ENCODE measurements at places on chromosomes 12 and 14.
A peak's percentile ranks its signal among the peaks of the same experiment; 100 is the strongest.

DNA sequence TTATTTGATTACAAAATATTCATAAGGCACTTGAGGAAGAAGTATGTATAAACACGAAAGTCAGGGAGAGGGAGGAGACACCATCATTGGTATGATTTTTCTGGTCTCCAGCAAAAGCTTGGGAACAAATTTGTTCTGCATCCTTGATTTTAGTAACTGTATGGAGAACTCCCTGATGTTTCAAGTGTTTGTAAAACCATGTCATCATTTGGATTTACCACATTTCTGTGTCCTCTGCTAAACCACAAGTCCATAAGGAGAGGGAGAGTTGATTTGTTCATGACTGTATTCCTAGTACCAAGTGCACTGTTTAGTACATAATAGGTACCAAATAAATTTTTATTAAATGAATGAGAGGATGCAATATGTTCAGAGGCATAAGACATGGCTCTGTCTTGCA is 181.1 kb downstream of the BTG1 start:
- no peak for DNase-seq

DNA sequence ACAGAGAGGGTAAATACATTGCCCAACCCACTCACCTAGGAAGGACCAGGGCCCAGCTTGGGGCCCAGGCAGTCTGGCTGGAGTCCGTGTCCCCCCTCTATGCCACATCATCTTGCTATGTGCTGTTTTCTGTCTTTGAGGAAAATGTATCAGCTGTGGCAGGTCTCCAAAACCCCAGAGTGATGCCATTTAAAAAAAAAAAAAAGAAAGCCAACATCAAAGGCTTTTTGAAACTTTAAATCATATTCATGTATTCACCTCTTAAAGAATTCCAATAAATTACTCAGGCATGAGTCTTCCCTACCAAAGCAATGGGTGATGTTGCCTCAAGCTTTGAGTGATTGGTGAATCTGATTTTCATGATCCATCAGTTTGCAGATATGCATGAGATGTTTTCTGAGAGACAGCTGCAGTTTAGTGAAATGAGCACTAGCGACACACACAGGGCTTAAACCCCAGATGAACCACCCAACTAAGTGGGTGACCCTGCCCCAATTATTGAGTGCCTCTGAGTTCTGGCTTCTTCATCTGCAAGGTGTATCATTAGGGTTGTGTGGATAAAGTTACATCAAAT is 6.1 kb downstream of the KRT81 start:
- DNase-seq = no peak

DNA sequence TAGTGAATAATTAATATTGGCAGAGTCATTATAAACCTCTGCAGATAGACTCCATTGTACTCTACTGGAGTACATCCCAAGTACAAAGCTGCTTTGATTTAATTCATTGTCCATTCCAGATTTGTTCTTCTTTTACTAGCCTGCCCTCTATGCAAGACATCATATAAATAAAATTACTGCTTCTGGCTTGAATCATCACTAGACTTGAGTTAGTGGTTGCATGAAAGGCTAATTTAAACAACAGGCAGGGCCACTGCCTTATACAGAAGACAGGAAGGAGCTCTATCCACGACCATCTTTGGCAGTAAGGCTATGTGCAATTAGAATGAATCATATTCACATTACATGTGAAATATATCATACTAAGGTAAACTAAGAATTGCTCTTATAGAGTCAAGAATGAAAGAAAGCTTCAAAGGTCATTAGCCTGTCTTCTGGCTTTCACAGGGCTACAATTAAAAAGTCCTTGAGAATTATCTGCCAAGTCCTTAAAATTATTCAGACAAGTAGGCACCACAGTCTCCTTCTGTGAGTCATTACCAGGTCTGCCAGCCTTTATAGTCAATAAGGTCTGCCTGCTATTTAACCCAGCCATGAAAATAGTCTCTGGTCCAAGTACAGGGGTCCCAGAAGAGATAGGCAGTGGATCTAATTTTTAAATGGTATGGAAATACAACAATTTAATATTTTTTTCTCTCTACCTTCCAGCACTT is 631.8 kb downstream of the TMTC2 start:
- no peak for DNase-seq

- no peak for DNase-seq
These were observed 57.0 kb upstream of the NPFF start for GRCh38 chr12:53564278-53564677.

DNA sequence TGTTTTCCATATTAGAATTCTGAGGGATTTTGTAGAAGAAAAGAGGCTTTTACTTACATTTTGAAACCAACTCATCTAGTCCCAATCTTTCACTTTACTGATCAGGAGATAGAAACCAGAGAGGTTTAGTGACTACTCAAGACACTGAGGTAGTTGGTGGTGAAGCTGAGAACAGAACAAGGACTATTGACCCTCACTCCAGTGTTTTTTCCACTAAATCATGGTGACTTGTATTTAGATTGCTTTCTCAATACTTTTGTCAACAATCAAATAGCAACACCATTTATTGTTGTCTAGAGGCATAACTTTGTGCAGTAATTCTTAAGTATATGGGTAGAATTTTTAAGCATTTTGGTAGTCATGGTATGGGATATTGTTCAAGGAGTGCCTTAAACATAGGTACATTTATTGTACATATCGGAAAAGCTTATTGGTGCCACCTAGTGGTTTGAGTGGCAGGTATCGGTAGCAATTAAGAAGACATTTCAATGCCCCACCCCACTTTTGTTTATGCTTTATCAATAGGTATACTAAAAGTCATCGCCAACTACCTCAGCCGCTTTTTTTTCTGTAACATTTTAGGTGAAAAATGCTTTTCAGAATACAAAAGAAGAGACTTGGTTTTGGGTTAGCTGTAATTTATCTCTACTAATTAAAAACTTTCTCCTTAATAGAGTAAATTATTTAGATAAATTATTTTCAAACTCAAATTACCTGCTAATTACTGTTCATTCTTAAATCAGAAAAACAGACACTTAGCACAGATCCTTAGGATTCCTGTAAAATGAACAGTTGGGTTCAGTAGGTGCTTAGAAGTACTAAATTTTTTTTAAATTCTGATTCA is 47.3 kb upstream of the PAWR start:
- DNase-seq = peak; percentile 27

- no peak for DNase-seq
These were observed 225.1 kb downstream of the DIO2 start for GRCh38 chr14:79986251-79986650.

GRCh38 chr14:71800878-71801277 is 131.4 kb upstream of the RGS6 start:
- DNase-seq = no peak

DNA sequence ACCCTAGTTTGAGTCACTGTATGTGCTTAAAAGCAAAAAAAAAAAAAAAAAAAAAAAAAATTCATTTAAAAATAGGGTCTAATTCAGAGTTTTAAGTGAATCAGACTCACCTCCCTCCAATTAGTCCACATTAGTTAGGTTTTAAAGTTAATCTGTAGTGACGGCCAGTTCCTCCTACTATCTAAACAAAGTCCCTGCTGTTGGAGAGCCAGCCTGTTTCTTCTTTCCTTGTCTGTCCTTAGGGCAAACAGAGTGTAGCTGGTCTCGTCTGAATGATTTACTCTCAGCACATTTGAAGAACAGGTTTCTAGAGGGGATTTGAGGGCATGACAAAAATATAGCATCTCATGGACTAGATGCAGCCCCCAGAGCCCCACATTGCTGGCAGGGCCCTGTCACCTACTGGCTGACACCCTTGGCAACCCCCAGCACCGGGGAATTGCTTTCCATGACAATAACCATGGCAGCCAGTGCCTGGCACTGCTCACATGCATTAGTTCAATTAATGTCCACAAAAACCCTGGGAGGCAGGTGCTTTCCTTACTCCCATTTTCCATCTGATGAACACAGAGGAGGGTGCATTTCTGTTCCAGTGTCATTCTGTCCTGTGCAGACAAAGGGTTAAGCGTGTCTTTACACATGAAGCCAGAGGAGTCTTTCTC is 138.3 kb downstream of the PLXNC1 start:
- no peak for DNase-seq

- DNase-seq = no peak
These were observed 18.9 kb downstream of the MNAT1 start for GRCh38 chr14:60753264-60754119.

DNA sequence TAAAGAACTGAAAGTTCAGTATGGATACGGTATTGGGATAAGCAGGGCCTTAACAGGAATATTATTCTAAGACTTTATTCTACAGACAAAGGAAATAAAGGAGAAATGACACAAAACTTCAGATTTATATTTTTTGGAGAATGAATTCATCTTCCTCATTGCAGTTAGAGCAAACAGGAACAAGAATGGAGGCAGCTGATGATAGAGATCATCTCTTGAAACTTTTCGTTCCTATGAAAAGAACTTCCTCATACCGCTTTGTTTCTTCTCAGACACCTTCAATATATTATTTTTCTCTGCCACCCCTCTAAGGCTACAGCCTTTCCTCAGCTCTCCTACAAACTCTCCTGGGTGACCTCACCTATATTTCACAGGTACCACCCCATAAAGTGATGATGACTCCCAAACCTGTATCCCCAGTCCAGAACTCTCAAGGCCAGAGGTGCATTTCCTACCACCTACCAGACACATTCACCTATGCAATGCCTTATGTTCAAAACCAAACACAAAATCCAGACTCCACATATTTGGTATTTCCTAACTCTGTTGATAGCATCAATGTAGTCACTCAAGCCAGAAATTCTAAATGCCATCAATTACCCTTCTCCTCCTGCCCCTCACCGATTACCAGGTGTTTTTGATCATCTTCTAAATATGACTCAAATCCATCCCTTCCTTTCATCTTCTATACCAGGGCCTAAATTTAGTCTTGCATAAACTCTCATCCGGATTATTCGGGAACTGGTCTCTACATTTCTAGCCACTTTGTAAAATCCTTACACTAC is 7.4 kb downstream of the MAP4K5 start:
- no peak for DNase-seq

DNA sequence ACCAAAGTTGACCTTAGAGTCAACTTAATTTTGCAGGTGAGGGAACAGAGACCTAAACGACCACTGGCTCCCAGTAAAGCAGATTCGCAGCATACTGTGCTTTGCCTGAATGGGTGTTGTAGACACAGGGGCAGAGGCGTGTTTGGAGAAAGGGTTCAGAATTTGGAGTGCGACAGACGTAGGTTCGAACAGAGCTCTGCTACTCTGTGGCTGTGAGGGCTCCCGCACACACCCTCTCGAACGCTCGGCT is 243 bp upstream of the TOMM20L start:
- no peak for DNase-seq

DNA sequence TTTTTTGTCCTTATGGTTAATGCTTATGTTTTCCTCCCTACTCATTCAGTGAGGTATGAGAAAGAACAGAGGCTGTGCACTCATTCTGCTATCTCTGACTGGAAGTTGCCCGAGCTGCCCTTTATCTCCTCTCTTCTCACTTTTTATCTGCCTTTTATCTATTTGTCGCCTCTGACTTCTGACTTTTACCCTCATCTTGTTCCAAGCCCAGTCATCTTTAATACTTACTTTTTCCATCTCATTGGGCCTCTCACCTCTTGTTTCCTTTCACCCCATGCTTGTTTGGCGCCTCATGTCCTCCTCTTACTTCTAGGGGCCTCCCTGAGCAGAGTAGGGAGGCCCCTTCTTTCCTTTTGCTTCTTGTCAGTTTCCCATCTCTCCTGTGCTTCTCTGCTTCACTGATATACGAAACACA is 50.7 kb downstream of the DIP2B start:
- DNase-seq = no peak

- DNase-seq = no peak
These were observed 43.1 kb downstream of the ZFP36L1 start for GRCh38 chr14:68749487-68750475.

GRCh38 chr12:108616941-108617858 is 16.5 kb downstream of the SELPLG start:
- no peak for DNase-seq

DNA sequence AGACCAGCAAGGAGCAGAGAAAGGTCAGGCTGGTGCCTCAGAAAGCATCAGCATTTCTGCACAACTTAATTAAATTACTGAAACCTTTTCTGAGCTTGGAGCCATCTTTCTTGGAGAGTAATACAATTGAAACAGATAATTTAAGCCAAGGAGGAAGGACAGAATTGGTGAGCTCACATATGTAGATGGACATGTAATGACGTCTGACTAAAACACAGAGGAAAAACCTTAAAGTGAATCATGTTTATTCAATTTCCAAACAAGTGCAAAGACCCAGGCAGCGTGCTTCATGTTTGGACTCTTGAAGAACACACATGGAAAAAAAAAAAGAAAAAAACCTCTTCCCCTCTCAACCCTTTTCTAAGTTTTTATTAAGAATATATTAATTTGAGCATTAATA is 19.0 kb downstream of the SUSD6 start:
- DNase-seq = no peak

GRCh38 chr12:38984388-38984787 is 79.0 kb upstream of the CPNE8 start:
- no peak for DNase-seq

DNA sequence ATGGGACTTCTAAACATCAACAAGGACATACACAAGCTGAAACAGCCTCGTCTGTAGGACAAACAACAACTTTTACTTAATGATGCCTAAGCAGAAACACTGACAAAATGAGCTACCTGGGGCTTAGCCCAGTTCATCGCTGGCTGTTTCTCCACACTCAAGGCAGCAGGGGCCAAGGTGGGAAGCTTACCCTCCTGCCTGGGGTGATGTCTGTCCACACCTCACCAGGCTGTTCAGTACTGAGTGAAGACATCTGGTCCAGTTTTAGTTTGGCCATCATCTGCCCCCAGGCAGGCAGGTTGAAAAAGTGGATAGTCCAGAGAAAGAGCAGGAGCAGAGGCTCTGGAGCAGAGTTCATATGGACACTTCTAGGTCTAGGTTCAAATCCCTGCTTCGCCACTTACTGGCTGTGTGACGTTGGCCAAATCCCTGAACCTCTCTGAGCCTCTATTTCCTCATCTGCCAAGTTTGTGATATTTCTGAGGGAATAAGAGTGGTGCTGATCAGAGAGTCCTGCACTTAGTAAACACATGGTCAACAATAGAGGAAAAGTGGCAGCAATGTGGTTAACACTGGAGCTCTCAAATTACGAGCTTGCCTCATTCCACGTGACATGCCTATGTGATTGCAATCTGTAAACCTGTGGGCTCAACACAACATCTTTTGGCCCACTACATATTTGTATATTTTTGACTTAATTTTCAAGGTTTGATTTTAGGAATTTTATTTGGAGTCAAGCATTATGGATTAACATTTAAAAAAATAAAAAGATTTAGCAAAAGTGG is 720.1 kb upstream of the TMEM132C start:
- no peak for DNase-seq

DNA sequence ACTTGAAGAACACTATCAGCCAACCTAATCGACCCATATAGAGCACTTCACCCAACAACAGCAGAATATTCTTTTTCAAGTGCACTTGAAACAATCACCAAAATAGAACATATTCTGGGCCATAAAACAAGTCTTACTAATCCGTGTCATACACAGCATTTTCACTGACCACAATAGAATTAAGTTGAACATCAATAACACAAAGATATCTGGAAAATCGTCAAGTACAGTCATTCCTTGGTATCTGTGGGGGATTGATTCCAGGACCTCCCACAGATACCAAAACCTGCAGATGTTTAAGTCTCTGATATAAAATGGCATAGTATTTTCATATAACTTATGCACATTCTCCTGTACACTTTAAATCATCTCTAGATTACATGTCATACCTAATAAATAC is 295.7 kb downstream of the BCL11B start:
- no peak for DNase-seq
